ENCODE measurements at places on chromosomes 4 and X. TPM values are rescaled to one million over a fixed set of nuclear protein-coding genes. Genes with fewer than 3 reads are reported as not detected.

The UGT2B7 gene
- 0.09 TPM for total RNA-seq

The MAOB gene
- 0.23 TPM for total RNA-seq

The PHEX gene
- 0.37 TPM for total RNA-seq

The NUDT11 gene
- total RNA-seq: 0.74 TPM

The IQCM gene
- not detected for total RNA-seq

The CT47C1 gene
- total RNA-seq: not detected

The MND1 gene
- 5.6 TPM for total RNA-seq

The MPP1 gene
- total RNA-seq: 59.2 TPM

The PDZD4 gene
- 0.68 TPM for total RNA-seq

The CT47B1 gene
- not detected for total RNA-seq

The PWWP3B gene
- not detected for total RNA-seq

Measured in dermis blood vessel endothelial cell (primary cell).